Caudate nucleus (tissue), 63 donors: ENCODE measurements at places on chromosomes 2 and 18.

- DNase-seq, result no peak
Measured at GRCh38 chr2:86500325-86501083, 59.3 kb downstream of the KDM3A start.

GRCh38 chr2:172200495-172201085 is 97.9 kb upstream of the DLX2 start:
- DNase-seq, result no peak

GRCh38 chr2:44805401-44806235 is 135.9 kb upstream of the SIX3 start:
- no peak for DNase-seq

- DNase-seq, result no peak
Measured at GRCh38 chr2:207311316-207312005, 145.7 kb upstream of the KLF7 start.

DNA sequence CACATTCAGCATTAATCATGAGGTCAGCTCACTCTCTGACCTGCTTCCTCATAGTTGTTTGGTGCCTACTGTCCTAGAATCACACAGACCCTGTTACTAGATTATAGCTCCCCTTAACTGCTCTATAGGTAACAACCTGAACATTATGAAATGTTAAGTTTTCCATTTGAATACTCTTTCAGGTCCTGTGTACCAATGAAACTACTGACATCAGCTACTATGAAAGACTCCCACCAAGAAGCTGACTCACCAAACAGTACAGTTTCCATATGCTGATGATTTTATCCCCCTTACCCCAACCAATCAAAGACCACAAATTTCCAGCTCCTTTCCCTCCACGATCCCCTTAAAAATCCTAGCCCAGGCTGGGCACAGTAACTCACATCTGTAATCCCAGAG is 56.3 kb downstream of the SRBD1 start:
- DNase-seq, result no peak

DNA sequence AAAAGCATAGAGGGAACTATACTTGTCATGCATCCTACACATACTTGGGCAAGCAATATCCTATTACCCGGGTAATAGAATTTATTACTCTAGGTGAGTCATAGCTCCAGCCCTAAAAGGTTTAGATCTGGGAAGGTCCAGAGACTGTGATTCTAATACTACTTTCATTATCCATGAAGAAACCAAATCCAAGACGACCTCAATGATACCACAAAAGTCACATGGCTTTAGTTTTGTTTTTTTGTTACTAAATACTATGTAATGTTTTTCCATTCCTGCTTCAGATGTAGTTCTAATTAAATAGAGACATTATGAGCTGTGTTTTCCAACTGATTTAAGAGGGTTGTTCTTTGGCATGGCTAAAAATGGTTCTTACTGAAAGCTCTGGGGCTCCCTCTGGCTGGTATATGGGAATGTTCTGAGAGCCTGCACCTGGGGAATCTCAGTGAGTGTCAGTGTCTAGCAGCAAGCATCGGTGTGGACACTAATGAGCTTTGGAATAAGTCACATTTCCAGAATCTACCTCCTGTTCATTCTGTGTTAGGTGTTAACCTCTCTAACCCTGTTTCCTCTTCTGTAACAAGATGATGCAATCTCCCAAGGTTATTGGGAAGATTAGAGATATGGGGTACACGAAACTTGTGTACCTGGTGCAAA is 20.5 kb upstream of the IL1RL2 start:
- no peak for DNase-seq

DNA sequence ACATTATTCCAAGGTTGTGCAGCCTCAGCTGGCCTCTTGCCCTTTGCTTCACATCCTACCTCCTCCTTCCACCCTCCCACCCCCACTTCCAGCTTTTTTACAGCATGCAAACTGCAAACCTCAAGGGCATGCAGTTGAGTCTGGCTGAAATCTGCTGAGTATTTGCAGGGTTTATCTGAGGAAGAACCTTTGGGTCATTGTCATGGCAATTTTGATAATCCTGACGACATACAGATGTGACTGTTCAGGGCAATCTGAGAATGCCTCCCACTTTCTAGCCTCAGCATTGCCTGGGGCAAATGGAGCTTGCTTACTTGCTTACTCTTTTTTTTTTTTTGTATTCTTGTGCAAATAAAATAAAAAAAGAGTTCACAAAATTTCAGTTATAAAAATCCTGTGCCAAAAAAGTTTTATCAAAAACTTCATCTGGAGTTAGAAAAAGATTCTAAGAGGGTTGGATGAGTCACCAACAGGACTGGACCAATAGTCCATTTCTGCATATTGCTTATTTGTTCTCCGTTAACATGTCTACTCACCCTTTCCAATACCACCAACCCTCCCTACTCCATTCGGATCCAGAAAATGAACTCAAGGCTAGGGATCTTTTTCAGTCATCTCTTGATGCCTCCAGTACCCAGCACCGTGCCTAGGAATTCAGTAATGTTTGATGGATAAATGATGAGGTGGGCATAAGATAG is 23.6 kb upstream of the LHCGR start:
- DNase-seq, result no peak

DNA sequence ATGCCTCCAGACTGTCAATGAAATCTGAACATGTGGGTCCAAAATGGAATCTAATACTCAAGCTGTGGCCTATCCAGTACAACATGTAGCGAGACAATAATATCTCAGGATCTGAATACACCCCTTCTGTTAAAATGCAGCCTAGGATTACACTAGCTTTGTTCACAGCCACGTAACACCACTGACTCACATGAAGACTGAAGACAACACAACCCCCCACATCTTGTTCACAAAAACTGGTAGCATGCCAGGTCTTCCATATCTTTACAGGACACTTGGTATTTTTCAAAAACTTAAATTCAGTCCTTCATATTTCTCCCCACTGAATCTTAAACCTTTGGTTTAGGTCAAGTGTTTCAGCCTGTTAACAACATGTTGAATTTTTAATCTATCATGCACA is 84.2 kb downstream of the SLC8A1 start:
- DNase-seq, result no peak

GRCh38 chr2:59912042-59912441 is 641.4 kb downstream of the BCL11A start:
- no peak for DNase-seq

DNA sequence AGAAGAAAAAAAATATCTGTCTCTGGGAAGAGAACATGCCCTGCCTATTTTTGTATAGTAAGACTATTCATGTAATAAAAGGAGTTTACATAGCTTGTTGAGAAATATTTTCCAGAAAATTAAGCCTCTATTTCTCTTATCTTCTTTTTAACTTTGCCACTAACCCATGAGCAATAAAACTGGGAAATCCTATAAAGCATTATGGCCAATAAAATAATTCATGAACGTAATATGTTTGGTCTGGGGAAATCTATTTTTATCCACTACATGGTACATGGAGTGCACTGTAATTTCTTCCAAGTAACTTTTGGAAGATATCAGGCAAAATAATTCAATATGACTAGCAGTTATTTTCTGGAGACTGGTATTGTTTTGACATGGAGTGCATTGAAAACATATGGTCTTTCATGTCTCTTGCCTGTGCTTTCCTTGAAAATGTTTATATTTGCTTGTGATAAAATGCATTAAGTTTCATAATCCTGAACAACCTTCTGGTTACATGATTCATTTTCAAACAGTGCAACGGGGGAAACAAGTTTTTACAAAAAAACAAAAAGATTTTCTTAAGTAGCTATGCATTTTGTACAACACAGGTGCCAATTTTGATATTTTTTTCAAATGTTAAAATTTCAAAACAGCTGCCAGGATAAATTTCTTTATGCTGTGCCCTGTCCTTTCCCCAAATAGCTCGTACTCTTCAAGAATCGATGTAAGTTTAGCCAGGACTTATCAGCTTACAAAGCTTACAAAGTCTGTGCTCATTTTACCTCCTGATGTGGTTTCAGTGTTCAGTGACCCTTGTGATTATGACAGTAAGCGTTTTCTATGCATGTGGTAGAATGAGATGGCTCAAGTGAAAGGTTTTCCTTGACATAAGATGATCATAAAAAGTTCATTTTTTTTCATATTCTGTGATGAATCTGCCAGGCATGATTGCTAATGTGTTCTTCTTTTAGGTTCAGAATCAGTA is 194.5 kb downstream of the UBE2E3 start:
- DNase-seq, result no peak

- peak; percentile 22 for DNase-seq
Measured at GRCh38 chr2:236769981-236770671, 200.5 kb downstream of the ACKR3 start.

DNA sequence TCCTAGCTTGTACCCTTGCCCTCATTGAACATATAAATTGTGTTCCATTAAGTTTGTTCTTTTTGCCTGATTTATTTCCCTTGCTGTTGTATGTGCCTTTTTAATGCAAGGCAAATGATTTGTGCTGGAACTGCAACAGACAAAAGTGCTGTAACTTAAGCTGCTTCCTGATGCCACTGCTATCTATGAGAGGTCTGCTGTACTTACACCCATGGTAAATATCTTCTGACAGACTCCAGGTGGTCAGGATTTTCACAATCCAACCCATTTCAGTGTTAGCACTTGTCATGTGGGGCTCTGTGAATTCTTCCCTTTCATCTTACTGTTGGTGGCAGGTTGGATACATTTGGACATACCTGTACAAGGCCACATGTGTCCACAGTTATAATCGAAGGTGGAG is 63.5 kb downstream of the ARHGAP15 start:
- DNase-seq, result no peak

DNA sequence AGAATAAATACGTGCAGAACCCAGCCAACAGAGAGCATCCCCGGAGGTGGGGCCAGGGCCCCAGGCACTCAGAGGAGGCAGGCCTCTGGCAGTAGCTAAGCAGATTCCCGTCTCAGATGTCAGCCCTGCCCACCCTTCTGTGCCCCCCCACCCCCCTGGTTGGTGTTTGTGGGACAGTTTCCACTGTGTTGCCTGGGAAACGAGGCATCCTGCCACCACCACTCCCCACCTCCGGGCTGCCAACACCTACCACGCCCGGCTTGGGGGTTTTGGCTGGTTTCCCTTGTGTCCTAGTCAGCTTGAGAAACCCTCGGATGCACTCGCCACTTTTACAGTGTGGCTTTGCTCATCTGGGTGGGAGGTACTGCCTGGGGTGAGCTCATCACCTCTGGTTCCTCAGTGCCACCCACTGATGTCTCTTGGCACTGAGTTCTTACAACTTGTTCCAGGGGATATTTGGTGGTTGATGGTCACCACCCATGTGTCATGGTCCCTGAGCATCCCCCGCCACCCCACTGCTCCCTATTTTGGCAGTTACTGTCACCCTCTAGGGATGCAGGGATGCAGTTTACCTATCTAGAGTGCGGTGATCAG is 72.4 kb upstream of the YWHAQ start:
- DNase-seq, result no peak

- DNase-seq, result no peak
Measured at GRCh38 chr18:1062588-1062987, 157.9 kb downstream of the ADCYAP1 start.

DNA sequence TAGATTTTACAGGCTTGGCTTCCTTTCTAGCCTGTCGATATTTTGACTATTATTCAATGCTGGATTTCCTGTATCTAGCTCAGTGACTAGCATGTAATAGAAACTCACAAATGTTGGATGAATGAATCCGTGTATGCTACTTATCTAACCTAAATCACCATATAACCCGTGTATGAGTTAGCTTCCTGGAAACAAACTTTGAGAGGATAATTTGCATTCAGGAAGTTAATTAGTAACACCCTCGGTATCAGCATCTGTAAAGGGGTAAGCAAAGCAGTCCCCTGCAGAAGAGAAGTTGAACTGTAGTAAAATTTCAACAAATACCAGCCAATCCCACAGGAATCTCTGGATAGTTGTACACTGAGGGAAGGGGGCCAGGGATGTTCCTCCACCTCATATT is 269.4 kb upstream of the LRATD1 start:
- no peak for DNase-seq

GRCh38 chr2:49988276-49988675 is 834.0 kb upstream of the FSHR start:
- no peak for DNase-seq

- no peak for DNase-seq
Measured at GRCh38 chr2:143524119-143524553, 394.9 kb downstream of the ARHGAP15 start.

- DNase-seq, result no peak
Measured at GRCh38 chr2:237383991-237384671, 29.8 kb downstream of the COL6A3 start.

GRCh38 chr18:80203249-80203648 is 44.1 kb downstream of the PARD6G start:
- no peak for DNase-seq

DNA sequence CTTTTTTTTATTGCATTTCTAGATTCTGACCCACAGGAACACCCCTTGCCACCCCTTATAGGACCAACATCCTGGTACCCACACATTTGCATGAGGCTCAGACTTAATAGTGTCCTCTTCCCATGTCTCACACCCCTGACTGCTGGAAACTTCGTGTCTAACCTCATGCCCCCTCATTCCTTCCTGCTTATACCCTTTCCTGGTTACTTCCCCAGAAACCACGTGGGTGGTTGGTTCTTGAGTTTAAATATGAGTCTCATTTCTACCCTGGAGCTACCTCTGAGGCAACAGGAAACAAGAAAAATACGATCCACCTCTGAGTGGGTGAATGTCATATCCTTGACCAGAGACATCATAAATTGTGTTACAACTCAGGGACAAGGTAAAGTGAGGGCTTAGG is 1.6 kb downstream of the TNP1 start:
- no peak for DNase-seq

- no peak for DNase-seq
Measured at GRCh38 chr2:181463588-181463987, 6.4 kb downstream of the ITGA4 start.

DNA sequence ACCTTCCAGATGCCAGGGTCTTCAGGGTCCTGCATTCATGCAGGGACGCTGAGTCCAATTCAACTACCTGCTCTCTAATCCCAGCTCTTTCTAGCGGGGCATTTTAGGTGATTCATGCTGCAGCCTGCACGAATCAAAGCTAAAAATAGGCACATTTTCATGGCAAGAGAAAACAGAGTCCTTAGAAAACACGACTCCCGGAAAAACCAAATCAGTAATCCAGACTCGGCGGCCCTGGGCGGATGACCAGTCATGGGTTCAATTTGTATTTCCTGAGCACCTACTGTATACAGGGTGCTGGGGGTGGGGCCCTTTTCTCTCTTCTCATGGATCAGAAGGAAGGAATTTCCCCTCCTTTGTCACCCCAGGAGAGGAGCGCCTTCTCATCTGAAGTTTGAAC is 64.4 kb downstream of the LONRF2 start:
- no peak for DNase-seq

- no peak for DNase-seq
Measured at GRCh38 chr2:171792886-171793580, 101.0 kb downstream of the SLC25A12 start.

GRCh38 chr2:101382442-101382841 is 4.9 kb downstream of the CREG2 start:
- no peak for DNase-seq

DNA sequence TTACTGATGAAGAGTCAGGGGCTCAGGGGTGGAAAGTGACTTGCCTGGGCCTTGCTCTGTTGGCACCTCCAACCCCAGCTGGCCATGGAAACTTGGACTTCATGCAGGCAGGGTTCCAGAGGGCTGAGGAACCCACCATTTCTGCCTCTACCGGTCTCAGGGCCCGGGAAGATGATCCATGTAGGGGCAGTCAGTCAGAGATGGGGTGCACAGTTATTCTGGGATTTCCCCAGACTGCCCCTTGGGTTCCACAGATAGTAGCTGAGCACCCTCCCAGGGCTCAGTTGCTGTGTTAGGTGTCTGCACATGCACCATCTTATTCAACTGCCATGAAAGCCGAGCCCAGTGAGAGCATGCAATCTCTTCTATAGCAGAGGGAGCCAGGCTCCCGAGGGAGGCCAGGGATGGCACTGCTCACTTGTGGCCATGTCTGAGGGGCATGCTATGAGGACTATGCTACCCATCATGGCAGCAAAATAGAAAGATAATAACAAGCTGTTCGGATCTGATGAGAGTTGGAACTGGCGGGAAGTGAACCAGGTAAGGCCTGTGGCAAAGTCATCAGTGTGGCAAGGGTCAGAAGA is 37.3 kb downstream of the RHOB start:
- DNase-seq, result no peak
